Activated CD4-positive, alpha-beta T cell treated with anti-CD3 and anti-CD28 coated beads, Interleukin-2, amount 50 U/mL, for 48 hours (primary cell): ENCODE measurements at places on chromosomes 2 and 18.

- peak; percentile 62 for DNase-seq
Observed at GRCh38 chr2:230668184-230668938, 44.3 kb upstream of the CAB39 start.

DNA sequence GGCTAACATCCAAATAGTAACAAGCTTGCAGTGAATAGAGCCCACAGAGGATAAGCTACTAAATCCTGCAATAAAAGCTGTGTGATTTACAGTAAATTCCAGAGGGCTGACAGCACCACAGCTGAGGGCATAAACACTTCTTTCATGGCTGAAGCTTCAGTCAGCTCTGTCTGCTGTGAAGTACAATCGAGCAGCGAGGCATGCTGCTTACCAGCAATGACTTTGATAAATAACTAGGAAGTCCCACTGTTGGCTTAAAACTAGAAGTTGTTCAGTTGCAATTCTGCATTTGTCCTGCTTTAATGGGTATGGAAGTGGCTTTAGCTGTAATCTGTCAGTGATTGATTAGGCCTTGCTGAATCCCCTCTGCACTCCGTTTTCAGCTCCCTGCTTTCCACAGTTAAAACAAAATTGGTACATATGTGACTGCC lies 65.2 kb upstream of the FIGN start:
- no peak for DNase-seq

DNA sequence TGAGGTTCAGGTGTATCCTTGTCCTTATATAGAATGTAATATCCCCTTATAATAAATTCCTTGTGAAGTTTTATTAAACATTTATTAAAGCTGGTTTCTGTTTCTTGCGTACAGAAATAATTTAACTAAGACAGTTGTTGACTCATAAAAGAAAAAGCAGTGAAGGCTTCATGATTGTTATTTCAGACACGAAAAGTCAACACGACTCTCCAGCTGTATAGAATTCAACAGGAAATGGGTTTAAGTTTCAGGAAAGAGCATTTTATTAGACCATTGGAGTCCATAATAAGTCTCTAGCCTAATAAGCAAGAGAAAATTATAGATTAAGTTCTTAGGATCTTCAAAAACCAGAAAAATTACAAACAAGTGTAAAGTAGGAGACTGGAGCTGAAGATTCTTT lies 62.2 kb downstream of the KCNE4 start:
- no peak for DNase-seq

DNA sequence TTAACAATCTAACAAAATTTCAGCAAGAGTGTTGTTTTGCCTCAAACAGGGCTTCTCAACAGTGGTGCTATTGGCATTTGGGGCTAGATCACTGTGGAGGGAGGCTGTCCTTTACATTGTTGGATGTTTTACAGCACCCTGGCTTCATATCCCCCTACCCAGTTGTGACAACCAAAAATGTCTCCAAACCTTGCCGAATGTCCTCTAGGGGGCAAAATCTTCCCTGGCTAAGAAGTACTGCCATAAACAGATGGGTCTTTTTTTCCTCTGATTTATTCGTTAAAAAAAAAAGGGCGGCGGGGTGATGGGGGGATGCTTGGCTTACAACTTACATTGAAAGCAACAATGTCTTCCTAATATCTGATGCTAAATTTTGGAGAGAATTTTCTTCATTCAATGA lies 207.6 kb upstream of the CCDC150 start:
- DNase-seq, result no peak

DNA sequence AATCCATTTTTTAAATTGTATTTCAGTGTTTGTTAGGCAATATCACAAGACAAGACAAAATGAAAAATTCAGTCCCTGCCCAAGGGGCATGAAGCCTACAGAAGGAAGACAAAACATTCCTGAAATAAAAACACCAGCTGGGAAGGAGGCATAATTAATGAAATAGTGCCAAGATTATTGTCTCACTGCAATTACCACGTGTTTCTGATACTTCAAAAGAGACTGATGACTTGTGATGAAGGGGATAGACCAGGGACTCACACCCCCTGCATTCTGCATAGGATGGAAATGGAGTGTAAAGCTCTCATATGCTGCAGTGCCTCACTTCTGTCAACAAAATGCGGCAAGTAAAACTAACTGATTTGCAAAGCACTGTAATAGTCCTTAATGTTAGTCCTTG lies 178.1 kb downstream of the BARD1 start:
- no peak for DNase-seq

DNA sequence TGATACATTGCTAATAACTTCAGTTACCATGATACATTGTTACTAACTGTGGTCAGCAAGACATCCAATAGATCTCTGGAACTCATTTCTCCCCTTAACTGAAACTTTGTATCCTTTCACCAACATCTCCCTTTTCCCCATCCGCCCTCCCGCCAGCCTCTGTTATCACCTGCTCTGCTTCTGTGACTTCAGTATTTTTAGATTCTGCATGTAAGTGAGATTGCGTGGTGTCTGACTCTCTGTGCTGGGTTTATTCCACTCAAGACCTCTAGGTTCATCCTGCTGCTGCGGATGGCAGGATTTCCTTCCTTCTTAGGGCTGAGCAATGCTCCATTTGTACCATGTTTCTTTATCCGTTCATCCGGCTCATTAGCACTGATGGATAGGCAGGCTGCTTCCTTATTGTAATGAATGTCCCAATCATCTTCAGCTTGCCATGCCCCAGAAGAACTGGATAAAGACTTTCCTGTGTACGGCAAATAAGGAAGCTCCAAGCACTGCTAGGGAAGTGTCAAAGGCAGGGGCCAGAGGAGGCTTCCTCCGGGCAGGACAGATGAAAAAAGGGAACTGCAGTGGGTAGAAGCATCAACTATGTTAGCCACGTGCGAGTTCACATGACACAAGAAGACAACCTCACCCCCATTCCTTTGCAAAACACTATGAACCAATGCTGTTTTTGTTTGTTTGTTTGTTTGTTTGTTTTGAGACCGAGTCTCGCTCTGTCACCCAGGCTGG lies 113.4 kb downstream of the EIPR1 start:
- no peak for DNase-seq

GRCh38 chr2:237065071-237065377 lies 20.7 kb upstream of the COPS8 start:
- no peak for DNase-seq

- DNase-seq, result no peak
Observed at GRCh38 chr2:144548532-144549191, 28.7 kb upstream of the ZEB2 start.

- DNase-seq, result peak; percentile 74
Observed at GRCh38 chr2:195533771-195534642, 123.0 kb upstream of the SLC39A10 start.

DNA sequence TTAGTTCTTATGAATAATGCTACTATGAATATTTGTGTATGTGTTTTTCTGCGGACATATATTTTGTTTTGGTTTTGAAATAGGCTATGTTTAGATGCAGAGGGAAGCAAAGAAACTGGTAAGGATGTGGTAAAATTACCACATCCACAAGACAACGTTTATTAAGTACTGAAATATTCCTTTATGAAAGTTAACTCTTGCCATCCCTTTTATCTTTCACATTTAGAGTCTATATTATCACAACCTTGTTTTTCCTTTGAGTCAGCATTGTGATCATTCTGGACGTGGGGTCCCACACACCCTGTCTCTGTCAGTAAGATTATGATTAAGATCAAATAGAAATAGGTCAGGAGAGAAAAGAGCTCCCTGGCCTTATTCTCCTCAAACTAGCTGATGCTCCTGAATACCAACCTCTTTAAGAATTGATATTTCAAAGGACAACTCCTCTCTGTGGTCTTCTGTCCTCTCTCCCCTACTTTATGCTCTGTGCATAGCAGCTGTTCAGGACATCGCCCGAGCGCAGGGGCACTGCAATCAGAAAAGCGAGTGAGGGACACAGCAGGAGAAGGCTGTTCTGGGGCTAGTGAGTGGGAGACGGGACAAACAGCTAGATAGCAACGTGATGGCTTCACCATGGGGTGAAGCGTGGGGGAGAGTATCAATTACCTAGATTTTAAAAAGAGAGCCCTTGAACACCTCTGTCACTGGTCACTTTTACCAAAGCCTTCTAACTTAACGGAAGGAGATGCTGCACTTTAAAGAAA lies 12.2 kb downstream of the METAP1D start:
- DNase-seq, result no peak

DNA sequence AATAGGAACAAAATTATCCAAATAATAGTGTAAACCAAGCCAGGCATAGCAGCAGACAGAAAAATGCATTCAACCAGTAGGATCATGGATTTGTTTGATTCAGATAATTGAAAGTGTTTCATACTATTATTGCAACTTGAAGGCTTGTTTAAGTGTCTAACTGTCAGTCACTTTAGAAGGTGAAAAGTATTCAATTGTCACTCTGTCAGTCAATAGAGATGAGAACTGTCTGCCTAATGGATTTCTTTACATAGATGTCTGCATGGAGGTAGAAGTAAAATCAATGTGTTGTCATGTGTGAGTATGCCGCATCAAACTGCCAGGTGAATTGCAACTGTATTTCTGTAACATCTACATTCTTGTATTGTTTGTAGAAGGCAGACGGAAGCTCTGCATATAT lies 65.0 kb downstream of the ZNF407 start:
- DNase-seq, result no peak

DNA sequence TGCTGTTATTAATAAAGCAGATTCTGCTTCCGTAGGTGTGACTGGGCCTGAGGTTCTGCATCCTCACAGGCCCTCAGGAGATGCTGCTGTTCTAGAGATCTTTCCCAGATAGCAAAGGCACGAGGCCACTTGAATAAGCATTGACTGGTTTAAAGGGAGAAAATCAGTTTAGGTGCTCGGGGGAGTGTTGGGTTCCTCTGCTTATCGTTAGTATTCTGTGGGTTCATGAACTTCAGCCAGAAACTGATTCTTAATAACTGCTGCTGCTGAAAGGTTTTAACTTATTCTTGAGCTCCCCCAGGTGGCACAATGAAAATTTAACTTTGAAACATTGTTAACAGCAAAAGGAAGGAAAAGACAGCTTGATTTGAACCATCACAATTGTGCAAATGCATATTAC lies 56.9 kb downstream of the ITGA6 start:
- DNase-seq, result no peak

DNA sequence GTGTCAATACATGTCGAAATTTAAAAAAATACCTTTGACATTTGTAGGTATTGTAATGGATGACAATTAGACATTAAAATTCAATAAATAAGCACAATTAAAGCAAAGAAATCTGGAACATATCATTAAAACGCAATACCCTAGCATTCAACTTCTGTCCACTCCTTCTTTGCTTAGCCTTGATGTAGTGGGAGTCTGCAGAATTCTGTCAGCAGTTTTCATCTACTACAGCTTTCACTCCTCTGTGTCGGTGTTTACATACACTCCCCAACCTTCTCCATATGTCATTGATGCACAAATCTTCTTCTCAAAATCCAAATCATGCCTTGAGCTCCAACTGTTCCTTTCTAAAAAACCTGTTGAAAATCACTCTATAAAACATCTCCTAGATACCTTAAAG lies 1380.6 kb downstream of the DSC3 start:
- no peak for DNase-seq

GRCh38 chr2:143482771-143483170 lies 353.6 kb downstream of the ARHGAP15 start:
- DNase-seq, result no peak

GRCh38 chr2:183227176-183227575 lies 102.9 kb downstream of the NUP35 start:
- DNase-seq, result no peak

DNA sequence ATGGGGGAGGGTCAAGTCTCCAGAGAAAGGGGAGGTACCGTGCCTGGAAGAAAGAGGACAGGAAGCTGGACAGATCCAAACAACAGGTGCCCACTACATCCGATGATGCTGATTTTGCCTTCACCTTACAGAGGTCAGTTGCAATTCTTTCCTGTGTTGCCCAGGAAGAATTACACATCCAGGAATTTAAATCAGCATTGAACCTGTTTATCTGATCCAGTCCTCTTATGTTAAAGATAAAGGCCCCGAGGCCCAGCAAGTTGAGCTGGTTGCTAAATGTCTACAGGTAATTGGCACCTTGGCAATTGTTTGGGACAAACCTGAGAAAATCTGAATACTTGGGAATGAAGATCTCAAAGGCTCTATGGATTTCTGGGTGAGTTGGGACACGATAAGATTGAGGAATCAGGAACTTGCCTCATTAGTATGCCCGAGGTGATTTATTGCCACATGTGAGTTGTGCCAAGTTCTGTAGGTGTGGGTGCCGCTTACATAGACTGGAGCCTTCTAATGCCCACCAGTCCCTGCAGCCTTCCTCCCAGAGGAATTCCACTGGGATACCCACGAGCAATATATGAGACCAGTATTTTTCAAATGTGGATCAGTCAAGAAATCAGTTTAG lies 6.9 kb upstream of the CNNM4 start:
- DNase-seq, result no peak
